ENCODE measurements at places on chromosomes 1 and 21. TPM values are rescaled to one million over a fixed set of nuclear protein-coding genes. Genes with fewer than 3 reads are reported as not detected.

DNA sequence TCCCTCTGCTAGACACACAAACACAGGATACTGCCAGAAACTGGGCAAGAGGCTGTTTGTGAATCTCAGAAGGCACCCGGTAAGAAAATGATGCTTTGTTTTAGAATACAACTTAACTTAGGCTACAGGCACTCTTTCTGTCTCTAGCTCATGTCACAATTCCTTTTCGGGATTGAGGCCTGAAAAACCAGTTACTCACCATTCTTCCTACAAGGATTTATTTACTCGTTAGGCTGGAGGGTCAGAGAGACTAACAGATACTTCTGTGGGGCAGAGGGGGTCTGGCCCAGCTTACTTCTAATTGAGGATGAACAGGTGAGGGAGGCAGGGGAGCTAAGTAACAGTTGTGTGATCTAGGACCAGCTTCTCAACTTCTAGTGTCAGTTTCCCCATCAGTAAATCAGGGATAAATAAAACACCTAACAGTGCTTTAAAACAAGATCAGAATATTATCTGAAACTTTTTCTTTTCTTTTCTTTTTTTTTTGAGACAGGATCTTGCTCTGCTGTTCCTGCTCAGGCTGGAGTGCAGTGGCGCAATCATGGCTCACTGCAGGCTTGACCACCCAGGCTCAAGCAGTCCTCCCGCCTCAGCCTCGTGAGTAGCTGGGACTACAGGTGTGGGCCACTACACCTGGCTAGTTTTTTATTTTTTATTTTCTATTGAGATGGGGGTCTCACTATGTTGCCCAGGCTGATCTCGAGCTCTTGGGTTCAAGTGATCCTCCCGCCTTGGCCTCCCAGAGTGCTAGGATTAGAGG lies 31.9 kb downstream of the NFYC start:
- no peak for DNase-seq

GRCh38 chr1:224213438-224214119 lies 30.5 kb downstream of the DEGS1 start:
- DNase-seq, result no peak

GRCh38 chr1:161019751-161020495 lies 1.0 kb downstream of the F11R start:
- DNase-seq, result no peak

DNA sequence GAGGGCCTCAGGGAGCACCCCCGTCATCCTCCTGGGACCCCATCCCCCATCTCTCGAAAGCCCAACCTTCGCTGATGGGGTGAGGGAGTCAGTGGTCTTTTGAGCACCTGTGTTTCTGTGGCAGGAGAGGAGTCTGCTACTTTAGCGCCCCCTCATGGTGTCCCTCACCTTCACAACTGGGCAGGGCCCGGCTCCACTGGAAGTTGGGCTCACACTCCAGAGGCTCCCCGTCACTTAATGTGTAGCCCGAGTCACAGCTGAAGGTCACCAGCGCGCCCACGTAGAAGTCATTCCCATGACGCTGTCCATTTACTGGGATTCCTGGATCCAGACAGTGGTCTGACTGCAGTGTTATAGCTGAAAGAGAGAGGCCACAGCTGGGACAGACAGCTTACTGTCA lies 139.5 kb upstream of the HMGB4 start:
- no peak for DNase-seq

GRCh38 chr1:206782448-206782847 lies 10.2 kb upstream of the IL10 start:
- DNase-seq, result no peak

DNA sequence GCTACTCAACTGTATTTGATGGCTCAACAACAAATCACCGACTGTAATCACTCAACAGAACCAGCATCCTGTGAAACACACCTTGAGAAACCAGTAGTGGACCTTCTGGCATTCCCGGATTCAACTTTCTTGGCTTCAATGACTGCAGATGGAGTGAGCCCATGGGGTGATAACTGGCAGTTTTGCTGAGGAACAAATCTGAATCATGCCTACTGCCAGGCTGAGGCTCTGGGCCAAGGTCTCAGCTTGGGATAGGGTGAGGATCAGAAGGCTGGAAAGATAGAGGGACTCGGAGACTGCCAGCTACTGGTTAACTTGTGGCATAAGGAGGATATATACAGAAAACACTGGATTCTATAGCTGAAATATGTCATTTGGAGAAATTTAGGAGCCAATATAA lies 63.5 kb upstream of the DIRAS3 start:
- no peak for DNase-seq

- DNase-seq, result no peak
These were observed 14.2 kb downstream of the MTOR start for GRCh38 chr1:11248169-11248568.

- DNase-seq, result no peak
These were observed 660 bp downstream of the PGBD5 start for GRCh38 chr1:230425252-230426091.

DNA sequence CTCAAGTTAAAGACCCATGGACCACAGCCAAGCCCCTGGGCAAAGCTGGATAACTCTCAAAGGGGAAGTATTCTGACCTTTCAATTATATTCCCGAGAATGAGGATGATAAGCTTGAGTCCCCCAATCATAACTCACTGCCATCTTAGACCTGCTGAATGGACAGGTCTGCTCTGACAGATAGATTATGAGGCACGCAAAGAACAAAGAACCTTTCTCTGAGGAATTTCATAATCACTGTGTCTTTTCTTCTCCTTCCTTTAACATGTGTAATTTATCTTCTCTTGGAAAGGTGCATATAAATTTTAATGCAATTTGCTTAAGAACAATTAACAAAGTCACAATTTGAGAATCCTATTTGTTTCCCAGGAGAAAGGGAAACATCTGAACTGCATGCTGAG lies 22.0 kb downstream of the PIGM start:
- DNase-seq, result no peak

DNA sequence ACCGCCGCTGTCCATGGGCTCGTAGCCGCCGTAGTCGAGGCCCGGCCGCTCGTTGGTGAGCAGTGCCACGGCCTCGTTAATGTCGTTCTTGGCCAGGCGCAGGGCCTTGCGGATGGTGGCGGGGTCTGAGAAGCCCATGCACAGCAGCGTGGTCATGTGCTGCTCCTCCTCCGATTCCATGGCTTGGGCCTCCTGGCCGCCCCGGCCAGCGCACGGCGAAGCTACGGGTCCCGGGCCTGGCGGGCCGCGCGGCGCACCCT lies 300 bp downstream of the USP24 start:
- DNase-seq, result no peak

DNA sequence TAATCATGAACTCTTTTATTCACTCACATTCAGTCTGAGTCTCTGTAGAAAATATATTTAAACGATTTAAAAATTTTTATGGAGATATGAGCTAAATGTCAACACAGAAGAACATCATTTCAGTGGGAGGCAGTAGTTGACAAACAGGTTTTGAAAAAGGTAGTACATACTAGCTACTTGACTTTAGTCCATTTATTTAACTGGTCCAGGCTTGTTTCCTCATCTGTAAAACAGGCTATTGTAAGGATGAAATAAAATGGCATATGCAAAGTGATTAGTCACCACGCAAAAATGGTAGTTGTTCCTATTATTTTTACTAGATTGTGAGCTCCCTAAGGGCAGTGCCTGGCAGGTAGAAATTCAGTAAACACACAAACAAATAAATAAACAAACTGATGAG lies 75.2 kb downstream of the NTPCR start:
- no peak for DNase-seq

GRCh38 chr1:3817138-3817740 lies 20.9 kb upstream of the LRRC47 start:
- DNase-seq, result no peak

DNA sequence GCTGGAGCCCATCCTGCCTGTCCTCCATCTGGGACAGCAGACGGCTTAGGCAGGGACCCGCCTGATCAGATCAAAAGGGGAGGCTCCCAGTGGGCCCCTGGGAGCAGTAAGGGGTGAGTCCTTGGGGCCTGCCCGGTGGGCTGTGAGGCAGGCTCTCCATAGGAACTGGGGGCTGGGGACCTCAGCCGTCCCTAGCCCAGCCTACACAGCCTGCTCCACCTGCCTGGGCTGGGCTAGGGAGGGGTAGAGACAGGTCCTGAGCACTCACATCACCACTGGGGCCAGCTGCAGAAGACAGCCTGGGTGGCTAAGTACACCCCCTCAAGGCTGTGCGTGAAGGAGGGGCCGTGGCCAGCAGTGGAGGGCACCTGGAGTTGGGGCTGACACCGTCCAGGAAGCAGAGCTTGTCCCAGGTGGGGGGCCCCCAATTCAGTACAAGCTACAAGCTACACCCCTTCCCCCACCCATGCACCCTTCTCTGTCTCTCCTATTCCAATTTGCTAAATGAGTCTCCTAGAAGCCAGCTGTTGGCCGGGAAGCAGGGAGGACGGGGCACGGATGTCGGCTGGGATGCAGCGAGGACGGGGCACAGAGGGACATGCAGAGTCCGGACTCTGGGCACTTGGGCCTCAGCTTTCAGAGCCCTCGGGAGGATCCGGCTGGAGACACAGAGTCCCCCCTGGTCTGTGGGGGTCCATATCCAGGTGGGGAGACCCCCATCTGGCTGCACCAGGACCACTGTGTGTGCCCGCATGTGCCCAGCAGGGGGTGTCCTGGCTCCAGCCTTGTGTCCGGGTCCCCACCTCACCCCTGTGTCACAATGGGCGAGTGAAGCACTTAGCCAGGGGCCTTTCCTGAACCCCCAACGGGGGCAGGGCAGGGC lies 1.7 kb downstream of the ISG15 start:
- DNase-seq, result peak; percentile 8

DNA sequence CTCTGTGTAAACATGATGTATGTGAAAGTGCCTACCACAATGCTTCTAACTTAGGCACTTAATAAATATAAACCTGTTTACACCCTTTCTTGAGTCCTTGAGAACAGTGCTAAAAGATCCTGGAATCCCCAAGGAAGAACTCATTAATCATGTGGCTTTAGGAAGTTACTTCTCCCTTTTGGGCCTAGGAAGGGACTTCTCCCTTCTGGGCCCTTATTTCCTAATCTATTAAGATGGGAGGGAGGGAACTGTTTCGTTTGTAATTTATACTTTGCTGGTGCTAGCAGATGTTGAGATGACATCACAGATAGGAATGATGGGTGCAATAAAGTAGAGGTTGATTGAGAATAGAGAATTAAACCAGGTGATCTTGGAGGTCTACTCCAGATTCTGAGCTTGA lies 1.2 kb downstream of the BTF3L4 start:
- no peak for DNase-seq

- no peak for DNase-seq
These were observed 7.6 kb downstream of the TDRKH start for GRCh38 chr1:151782741-151783140.

GRCh38 chr1:36481091-36481490 lies 1.6 kb downstream of the CSF3R start:
- no peak for DNase-seq

DNA sequence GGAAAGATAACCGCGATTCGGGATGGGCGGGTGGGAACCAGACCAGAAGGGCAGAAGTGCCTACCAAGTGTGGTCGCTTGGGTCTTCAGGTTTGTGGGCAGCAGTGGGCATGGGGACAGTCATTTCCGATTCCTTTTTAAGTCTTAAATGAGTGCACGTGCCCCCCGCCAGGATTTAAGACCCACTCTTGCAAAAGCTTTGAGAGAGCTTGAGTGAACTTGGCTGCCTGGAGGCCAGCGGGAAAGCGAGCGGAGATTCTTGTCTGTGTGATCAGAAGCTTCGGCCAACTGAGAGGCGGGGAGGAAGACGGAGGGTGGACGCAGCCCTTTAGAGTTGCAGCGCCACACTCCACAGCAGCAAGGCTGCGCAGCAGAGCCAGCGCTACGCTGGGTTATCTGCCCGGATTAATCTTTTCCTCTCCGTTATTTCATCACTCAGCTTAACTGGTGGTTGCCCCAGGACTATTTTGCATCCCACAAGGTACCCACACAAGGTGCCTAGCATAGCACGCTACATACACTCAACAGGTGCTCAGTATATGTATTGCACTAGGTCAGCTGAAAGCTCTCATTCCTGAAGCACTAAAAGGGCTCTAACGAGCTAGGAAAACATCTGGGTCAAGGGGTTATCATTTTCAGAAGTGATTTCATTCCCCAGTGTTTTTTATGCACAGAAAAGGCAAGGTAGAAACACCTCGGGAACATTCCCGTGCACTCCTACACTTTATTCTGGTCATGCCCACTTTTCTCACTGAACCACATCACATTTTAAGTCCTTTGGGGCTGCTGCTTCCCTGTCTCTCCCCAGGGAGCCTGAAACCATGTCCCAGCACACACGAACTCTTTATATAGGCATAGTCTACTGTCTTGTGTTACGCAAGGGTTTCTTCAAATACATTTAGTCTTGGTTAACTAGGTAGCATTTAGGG lies 1.5 kb upstream of the BATF3 start:
- no peak for DNase-seq

GRCh38 chr1:168287237-168287664 lies 6.6 kb downstream of the TBX19 start:
- DNase-seq, result no peak

DMRTA2 gene
- not detected for total RNA-seq

LUZP1 gene
- total RNA-seq, result 16.9 TPM

RAD54L gene
- 0.94 TPM for total RNA-seq

CXADR gene
- total RNA-seq, result 0.20 TPM

MAP3K21 gene
- 0.82 TPM for total RNA-seq

ETV3L gene
- not detected for total RNA-seq

GCSAML gene
- total RNA-seq, result 0.49 TPM

CDA gene
- total RNA-seq, result not detected

HPCAL4 gene
- 49.0 TPM for total RNA-seq

TFF2 gene
- total RNA-seq, result not detected

DNAJC6 gene
- 7.0 TPM for total RNA-seq

ATAD3C gene
- 0.61 TPM for total RNA-seq

RGS13 gene
- not detected for total RNA-seq

ANKRD45 gene
- total RNA-seq, result not detected

APCS gene
- not detected for total RNA-seq

UROD gene
- total RNA-seq, result 68.1 TPM

Data from naive thymus-derived CD4-positive, alpha-beta T cell (primary cell).